ENCODE measurements at places on chromosomes 12 and 14.

- no peak for DNase-seq
Observed at GRCh38 chr14:33671556-33671955, 279.3 kb downstream of the EGLN3 start.

DNA sequence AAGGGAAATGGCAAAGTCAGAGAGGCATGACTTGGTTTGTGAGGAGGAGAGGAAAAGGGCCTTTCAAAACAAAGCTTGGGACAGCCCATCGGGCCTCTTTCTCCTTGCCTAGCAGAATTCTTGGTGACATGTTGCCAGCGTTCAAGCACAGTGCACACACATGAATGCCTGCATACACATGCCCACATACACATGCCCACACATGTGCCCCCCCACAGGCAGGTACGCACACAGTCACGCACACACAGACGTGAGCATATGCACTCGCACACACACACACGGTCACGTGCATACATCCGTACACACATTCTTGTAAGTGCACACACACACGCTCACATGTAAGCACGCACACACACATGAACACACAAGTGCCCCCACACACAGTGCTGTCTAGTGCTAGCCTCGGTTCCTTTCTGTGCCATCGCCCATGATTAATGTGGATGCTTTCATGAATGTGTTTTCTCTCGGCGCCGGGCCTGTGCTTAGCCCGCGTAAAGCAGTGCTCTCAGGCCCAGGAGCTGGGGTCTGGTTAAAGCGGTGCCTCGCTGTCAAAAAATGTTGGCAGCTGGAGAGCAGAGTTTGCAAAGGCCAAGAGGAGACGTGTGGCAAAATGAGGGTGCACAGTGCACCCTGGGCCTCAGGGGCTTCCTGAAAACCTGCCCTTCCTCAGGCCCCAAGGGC lies 328.8 kb upstream of the DIO3 start:
- DNase-seq, result no peak

DNA sequence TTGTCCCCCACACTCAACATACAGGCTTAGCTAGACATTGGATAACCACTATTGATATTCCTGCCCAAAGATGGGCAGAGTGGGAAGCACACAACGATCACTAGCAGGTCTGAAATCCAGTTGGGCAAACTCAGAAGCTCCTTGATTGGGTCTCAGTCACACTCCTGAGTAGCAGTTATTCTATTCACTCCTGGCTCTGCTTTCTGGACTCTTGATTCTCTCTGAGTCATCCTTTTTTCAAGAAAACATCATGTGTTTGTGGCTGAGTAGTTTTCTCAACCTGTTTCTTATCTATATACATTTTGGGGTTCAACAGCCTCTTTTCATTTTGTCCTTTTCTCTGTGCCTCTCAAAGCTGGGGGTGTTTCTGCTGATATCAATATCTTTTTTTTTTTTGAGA lies 46.0 kb upstream of the MANSC4 start:
- DNase-seq, result no peak

DNA sequence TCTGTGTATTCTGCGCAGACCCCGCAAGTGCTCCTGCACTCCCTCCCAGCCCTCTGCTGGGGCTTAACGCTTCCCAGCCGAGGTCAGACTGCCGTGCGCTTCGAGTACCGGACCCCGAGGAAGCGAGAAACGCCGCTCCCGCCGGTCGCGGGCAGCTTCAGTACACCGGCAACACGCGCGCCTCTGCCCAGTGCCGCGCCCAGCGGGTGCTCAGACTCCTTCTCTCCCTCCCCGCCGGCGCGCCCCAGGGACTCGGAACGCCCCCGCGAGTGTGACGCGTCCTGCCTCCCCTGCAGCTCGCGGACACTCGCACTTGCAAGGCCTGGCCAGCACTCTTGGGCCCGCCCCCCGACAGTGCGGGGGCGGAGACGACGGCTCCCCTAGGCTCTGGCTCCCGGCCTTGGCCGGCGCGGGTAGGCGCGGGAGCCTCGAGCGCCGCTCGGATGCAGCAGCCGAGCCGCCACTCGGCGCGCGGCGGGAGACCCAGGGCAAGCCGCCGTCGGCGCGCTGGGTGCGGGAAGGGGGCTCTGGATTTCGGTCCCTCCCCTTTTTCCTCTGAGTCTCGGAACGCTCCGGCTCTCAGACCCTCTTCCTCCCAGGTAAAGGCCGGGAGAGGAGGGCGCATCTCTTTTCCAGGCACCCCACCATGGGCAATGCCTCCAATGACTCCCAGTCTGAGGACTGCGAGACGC lies at the start of gene PTGER2:
Gene PTGER2 (plus strand): TSS at position 410 of the 692 bp plus-strand sequence. CDS start 237 bp downstream, at position 647.
- DNase-seq, result no peak

DNA sequence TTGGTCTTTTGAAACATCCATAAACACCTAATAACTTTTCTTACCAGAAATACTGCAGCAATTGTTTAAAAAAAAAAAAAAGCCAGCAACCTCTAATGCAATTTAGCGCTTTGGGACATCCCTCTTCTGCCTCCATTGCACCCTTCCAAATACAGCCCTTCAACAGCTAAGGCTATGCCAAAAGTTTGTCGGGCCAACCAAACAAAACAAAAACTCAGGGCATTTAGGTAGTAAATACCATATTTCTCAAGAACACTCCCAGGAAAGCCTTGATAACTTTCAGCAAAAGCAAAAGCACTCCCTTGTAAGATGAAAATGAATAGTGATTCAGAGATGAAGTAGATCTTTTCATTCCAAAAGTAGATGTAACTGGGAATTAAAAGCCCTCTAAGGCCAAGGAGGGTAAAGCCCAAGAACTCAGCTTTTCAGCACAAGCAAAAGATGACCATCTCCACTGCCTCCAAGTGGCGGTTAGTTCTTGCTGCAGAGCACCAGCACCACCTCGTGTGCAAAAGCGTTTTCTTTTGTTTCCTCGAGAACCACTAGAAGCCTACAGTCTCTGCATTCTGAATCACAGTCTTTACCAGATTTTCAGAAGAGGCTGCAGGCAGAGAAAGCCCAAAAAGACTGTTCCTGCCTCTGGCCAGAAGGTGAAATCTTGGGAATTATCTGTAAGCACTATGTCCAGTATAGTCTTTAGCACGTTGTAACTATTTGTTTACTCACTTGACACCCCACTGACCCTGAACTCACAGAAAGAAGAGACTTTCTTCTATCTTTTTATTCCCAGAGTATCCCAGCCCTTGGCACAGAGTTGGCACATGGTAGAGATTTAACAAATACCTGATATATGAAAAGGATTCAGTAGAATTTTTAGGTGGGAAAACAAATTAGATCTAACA lies 53.1 kb downstream of the SIX6 start:
- peak; percentile 74 for DNase-seq

DNA sequence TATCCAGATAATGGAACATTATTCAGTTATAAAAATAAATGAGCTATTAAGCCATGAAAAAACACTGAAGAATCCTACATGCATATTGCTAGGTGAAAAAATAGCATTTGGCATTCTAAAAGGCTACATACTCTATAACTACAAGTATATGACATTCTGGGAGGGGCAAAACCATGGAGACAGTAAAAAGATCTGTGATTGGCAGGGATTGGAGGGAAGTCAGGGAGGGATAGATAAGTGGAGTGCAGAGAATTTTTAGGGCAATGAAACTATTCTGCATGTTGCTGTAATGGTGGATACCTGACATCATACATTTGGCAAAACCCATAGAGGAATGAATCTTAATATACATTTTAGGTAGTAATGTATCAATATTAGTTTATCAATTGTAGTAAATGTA lies 63.1 kb upstream of the SLC38A2 start:
- DNase-seq, result no peak

GRCh38 chr14:104151566-104152245 lies 13.3 kb downstream of the KIF26A start:
- DNase-seq, result no peak

GRCh38 chr12:4809449-4810218 lies 89.4 kb downstream of the GALNT8 start:
- peak; percentile 35 for DNase-seq
